ENCODE measurements at places on chromosomes 5 and 9.

DNA sequence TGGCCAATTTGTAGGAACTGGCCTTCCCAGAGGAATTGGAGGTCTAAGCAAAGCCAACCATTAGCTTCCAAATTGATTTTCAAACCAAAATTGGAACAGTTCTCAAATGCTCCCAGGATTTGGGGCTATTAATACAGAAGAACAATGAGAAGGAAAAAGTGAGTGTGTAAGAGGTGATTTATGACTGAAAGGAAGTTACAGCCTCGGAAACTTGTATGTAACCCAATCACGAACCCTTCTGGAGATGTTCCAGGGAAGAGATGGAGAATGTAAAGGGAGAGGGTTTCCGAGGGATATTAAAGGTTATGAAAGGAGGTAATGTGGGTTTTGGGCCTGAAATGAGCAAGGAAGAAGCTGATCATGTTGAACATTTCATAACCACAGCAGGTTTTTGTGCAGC, 93.2 kb upstream of the CXCL14 start:
- DNase-seq = no peak

DNA sequence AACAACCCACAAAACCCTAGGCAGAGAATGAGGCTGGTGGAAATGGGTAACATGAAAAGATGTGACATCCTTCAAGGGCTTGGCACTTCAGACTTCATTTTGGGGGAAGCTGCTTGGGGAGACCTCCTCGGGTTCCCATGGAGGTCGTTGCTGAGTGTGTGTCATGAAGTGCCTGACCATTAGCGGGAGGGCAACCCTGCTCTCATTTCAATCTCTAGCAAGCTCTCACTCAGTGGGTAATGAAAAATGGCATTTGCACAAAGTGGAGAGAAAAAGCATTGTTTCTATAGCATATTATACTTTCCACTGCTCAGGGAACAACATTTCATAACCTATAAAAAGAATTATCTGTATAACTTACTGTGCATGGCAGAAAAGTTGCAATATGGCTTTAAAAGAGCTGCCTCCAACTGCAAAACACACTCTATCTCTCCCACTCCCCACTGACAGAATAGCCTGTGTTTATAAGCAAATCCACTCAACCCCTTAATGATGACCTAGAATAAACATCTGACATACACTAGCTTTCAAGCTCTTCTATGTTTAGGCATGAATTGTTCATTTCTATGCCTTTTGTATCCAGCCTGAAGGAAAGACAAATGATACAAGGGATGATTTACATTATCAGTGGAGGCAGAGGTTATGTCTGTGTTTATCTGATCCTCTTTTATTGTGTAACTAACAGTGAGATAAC, 357.2 kb downstream of the ZSWIM6 start:
- DNase-seq = no peak

DNA sequence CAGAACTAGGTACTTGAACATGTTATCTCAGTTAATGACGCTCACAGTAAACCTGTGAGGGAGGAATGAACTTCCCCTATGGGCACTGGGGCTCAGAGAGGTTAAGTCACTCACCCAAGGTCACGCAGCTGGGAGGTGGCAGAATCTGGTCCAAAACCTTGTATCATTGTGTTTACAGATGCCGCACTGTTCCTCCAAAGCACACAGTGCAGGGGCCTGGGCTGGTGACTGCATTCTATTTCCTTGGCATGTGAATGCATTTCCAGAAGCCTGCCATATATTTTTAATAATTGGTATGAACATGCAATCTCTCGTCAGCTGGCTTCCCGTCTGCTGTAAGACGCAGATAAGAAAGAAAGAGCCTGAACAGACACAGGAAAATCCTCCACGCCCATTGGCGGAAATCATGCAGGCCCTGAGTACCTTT, 77.0 kb upstream of the TBC1D2 start:
- no peak for DNase-seq

GRCh38 chr5:13692172-13692571, 252.3 kb downstream of the DNAH5 start:
- DNase-seq = no peak

DNA sequence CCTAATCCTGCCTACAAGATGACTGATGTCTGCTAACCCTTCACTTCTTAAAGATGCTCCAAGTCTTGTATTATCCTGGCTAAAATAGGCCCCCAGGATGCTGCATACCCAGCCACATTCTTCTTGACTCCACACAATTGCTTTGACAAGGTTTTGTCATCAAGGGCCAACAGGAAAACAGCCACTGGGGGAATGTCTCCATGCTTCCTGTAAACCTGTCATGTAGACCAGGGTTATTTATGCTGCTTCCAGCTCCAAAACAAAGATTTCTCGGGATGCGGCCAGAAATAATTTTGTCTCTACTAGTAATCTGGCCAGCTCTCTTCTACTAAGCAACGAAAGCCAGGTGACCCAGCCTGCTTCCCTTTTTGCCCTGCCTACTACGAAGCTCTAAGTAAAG, 53.8 kb downstream of the SHB start:
- no peak for DNase-seq

Measured in inflammatory macrophage treated with lipopolysaccharide for 4 hours (primary cell).